LoVo (cell line): ENCODE measurements at places on chromosomes 5 and 9.
A peak's percentile ranks its signal among the peaks of the same experiment; 100 is the strongest.

DNA sequence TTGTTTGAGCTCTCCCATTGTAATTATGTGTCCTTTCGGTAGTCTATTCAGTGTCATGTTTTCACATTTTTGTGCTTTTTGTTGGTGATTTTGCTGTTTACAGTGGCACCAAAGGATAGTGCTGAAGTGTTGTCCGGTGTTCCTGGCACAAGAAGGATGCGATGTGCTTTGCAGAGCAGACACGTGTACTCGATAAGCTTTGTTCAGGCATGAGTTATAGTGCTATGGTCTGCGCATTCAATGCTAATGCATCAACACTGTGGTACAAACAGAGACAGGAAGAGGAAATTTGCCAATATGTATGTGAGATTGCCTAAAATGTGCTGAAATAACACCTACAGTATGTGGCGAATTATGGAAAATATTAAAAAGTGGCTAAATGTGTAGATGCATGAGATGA lies 913.4 kb upstream of the ACO1 start:
- DNase-seq = no peak

- DNase-seq = no peak
Measured at GRCh38 chr9:35976726-35977125, 18.8 kb upstream of the OR2S2 start.

- DNase-seq = no peak
Measured at GRCh38 chr9:112631313-112632070, 86.4 kb downstream of the INIP start.

DNA sequence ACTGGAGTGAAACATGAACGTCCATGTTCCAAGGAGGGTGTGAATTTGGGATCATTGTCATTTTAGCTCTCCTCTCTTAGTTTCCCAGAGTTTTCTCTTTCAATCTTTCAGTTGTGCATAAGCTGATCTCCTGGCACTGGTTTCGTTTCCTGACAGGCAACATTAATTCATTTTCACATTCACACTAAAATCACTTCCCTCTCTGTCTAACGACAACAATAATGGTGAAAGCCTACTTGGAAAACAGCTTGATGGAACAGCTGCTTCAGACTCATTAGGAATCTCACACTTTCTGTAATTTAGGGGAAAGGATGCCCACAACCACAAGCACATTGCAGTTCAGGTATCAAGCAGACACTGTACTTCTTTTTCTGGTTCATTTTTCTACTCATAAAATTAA lies 188.6 kb downstream of the TRIM36 start:
- no peak for DNase-seq

GRCh38 chr5:151005950-151006576 lies 14.3 kb upstream of the GPX3 start:
- DNase-seq = peak; percentile 63

DNA sequence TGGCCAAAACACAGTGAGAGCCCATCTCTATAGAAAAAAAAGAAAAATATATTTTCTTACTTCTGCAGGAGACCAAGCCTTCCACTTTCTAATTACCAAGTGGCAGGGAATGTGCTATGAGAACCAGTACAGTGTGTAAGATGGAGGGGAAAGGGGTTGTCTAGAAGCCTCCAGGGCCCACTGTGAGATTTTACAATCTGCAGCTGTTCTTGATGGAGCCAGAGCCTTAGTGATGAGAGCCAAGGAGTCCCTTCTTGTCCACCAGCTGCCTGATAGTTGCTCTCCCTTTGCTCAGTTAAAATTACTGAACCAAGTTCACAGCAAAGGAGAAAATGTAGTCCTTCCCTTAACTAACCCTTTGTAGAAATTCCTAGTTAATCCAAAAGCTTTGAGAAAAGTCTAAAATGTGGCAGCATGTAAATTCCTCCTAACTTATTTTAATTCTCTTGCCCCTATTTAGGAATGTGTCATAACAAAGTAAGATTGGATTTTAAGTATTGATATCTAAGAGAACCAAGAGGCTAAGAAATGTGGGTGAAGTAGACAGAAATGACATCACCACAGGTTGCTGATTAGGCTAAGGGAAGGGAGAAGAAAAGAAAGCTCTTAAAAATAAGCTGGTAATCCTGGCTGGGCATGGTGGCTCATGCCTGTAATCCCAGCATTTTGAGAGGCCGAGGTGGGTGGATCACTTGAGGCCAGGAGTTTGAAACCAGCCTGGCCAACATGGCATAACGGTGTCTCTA lies 19.3 kb downstream of the SRP19 start:
- no peak for DNase-seq

GRCh38 chr5:43065387-43065947 lies 25.3 kb upstream of the ANXA2R start:
- DNase-seq = peak; percentile 9

- no peak for DNase-seq
Measured at GRCh38 chr5:126251024-126251423, 172.2 kb upstream of the GRAMD2B start.
